ENCODE measurements at places on chromosomes 3 and 15.

DNA sequence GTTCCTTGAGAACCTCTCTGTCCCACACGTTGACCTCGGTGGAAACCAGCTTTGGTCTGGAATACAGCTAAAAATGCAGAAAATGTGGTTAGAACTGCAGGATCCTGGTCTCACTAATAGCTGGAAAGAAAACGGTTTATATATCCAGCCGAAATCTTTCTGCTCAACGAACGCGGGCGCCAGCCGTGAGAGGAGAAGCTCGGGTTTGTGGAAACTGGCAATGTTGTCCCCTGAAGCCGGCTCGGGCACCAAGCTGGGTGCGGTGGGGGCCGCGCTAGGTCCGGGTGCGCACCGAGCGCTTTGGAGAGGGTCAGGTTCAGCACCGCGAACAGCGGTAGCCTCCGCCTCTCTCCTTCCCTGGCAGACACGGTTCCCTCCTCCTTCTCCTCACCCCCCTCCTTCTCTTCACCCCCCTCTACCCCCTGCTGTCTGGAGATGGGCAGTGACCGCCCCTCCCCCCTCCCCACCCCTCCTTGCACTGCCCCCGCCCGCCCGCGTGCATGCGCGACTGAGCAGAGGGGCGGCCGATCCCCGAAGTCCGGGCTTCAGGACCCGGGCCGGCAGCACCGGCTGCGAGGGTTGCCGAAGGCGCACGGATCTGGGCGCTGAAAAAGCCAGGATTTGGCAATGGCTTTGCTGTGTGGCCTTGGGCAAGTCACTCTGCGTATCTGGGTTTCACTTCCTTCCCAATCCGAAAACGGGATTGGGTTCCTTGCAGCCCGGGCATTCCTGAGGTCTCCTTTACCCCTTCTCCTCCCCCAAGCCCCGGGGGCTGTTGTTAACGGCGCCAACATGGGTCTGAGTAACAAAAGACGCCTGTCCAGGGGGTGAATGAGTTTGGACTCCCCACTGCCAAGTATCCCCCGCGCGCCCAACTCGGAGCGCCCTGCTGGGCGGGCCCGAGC lies at the start of gene SKOR1:
TSS of gene SKOR1 (plus strand) at position 534 of the 905 bp plus-strand sequence. CDS start at position 628, 94 bp downstream.
- DNase-seq, result no peak

- DNase-seq, result no peak
Observed at GRCh38 chr15:87881026-87881425, 375.5 kb downstream of the NTRK3 start.

DNA sequence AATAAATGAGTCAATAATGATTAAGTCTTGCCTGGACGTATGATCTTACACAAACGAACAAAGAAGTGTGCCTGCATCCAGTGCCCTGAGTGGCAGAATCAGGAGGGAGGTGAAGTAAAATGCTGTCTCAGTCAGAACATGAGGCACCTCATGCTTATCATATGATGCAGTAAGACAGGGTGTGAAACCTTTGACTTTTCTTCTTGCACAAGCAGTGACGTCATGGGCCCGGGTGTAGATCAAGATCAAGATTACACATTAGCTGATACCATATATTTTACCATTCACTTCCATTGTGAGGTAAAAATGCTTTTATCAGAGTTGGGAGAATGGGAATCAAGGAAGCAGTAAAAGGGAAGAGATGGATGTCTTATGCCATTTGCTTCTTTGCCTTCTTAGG lies 291.6 kb upstream of the PLSCR5 start:
- DNase-seq, result no peak

- DNase-seq, result no peak
Observed at GRCh38 chr3:45639044-45639392, 44.5 kb downstream of the LIMD1 start.

- no peak for DNase-seq
Observed at GRCh38 chr3:64144241-64144900, 80.9 kb downstream of the PRICKLE2 start.

- DNase-seq, result no peak
Observed at GRCh38 chr3:113133140-113133539, 78.2 kb upstream of the BOC start.

DNA sequence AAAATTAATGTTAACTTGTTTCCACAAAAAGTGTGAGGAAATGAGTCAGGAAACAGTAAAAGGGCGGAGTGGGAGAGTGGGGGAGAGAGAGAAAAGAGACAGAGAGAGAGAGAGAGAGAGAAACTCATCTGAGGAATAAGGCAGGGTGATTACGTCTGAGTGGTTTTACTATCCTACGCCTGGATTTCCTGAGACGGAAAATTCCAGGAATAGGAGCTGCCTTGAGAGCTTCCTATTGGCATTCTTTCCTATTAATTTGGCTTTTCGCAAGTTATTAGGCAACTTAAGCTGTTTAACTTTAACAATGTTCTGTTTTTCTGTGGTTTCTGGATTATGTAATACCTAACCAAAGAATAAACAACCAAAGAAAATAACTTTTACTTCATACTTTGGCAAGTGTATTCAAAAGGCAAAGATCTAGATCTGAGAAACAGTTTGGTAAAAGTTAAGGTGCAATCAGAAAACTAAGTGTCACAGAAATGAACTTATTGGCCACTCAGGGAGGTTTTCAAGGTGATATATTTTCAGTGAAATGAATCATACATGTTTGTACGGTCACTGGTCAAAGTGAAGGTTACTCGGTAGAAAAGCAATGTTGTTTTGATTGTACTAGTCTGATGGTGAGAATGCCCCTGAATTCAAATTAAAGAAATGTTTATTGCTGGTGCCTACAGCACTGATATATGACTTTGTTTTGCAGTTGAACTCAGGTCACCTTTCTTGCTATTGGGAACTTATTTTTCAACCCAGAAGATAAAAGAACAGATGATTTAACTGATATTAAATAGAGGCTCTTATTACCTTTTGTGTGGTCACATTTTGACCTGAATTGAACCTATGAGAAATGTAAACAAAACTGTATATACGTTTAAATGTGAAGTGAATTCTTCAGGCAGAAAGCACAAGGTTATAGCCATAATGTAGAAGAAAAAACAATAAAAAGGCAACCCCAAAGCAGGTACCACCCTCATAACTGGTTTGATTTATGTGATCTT lies 39.9 kb upstream of the TNFSF10 start:
- no peak for DNase-seq

DNA sequence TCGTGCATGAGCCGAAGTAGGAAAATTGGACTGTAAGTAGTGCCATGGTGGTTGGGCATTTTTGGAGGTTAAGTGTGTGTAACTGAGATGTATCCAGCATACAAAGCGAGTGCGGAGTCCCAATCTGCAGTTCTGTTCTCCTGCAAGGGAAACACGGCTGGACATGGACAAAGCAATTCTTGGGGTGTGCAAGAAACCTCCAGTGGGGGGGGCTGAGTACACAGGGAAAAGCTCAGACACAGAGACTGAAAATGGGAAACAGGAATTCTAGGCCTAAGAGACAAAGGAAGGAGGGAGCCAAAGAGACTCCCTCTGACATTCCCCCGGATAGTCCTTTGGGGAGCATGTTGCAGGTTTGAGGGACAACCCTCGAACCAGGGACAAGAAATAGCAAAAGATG lies 83.2 kb upstream of the PLSCR4 start:
- no peak for DNase-seq

DNA sequence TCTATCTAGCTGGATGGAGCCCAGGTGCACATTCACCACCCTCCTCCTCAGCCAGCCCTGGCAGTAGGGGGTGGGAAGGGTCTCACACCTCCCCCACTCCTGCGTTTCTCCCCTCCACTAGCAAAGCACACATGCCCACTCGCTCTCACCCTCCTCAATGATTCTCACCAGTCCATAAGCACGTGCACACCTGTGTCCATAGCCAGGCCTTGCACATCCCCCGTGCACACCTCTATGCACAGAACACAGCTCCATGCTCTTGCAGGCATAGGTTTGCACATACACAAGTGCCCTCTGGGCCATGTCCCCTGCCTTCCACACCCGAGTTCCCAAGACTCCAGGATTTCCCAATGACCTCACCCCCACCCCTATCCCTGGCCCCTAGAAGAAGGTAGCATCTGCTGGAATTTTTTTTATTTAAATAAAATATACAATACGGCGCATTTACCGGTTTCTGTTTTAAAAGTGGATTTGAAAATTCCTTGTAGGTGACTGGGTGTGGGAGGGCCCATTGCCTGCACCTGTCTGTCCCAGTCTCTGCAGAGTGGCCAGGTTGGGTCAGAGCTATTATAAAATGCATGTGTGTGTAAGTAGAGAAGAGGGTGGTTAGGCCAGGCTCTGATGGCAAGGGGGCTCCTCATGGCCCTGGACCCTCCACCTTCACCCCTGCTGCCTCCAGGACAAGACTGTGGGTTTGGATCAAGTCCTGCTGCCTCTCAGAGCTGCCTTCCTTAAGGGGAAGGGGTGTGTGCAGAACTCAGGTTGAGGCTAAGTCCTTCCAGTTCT lies 49.1 kb downstream of the HCN4 start:
- no peak for DNase-seq

GRCh38 chr3:77321646-77322045 lies 281.7 kb downstream of the ROBO2 start:
- no peak for DNase-seq

GRCh38 chr3:158272081-158272480 lies 162.2 kb downstream of the RSRC1 start:
- no peak for DNase-seq

- DNase-seq, result no peak
Observed at GRCh38 chr15:76169018-76169417, 109.2 kb downstream of the TMEM266 start.

DNA sequence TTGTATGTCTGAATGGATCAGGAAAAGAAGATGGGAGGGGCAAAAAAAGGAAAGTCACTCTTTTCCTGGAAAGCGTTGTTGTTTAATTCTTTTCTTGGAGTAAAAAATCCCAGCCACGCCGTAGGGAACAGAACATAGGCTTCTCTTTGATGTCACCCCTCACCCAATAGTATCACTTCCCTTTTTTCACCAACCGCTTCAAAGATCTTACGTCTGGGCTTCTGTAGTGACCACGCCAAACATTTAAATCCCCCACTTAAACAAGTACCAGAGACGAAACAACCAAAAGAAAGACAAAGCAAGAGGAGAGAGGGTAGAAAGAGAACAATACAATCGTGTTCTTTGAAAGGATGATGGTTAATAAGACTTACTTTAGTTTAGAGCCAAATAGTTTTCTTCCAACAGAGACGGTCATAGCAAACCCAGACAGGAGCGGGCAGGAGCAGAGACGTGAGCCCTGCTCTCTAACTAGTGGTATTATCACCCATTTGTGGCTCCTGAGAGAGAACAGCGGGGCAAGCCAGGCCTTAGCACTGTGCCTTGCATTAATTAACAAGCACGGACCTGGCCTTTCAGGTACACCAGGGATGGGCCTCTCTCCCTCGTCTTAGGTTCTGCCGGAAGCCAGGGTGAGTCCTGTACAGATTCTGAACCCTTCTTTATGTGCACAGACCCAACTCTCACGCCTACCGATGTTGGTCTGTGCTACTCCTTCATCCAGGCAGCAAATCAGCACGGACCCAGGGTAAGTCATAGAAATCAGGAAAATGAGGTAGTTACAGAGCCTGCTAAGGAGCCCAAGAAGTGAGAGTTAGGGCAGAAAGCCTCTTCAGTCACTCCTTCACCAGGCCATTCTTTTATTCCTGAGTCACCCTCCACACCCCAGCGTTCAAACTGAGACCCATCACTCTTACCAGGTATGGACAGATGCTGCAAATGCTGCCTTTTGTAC lies 28.2 kb upstream of the BCL6 start:
- DNase-seq, result no peak

Data from activated naive CD4-positive, alpha-beta T cell (primary cell).